ENCODE measurements at places on chromosomes 16 and 17. TPM values are rescaled to one million over a fixed set of nuclear protein-coding genes. Genes with fewer than 3 reads are reported as not detected.

ASB16 gene
- total RNA-seq, result under 0.01 TPM

MYH2 gene
- under 0.01 TPM for total RNA-seq

CCDC78 gene
- 4.8 TPM for total RNA-seq

PNMT gene
- total RNA-seq, result 0.22 TPM

MYH1 gene
- total RNA-seq, result not detected

CCDC102A gene
- total RNA-seq, result 27.4 TPM

PTRH2 gene
- total RNA-seq, result 40.1 TPM

ABCC12 gene
- not detected for total RNA-seq

HOXB4 gene
- total RNA-seq, result 1.00 TPM

COX4I1 gene
- 508 TPM for total RNA-seq

MYO1D gene
- total RNA-seq, result 35.2 TPM

RNF167 gene
- total RNA-seq, result 14.2 TPM

Measured in uterine smooth muscle cell (primary cell).